ENCODE measurements at places on chromosomes 16 and 17.

DNA sequence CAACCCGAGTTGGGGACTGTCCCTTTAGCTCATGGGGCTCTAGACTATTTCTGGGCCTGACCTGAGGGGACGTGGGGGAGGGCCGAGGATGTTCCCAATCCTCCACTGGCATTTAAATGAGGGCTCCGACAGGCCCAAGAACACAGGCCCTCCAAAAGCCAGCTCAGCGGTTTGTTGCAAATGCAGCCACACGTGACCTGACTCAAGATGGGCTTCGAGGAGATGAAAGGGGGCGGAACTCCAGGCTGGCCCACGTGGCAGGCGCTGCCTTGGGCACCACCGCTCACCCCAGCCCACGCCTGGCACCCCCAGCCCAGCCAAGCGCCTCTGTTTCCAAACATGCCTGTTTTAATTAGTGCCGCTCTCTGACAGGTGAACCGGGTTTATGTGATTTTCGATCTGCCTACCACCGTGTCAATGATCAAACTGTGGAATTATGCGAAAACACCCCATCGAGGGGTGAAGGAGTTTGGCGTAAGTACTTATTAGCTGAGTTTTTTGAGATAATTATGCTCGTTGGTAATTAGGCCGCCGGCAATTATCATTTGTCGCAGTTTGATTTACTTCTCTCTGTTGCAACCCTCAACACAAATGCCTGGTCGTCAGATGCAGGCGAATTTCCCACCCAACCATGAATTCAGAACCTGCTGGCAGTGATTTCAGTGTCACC lies 226.7 kb downstream of the KATNIP start:
- DNase-seq = no peak

DNA sequence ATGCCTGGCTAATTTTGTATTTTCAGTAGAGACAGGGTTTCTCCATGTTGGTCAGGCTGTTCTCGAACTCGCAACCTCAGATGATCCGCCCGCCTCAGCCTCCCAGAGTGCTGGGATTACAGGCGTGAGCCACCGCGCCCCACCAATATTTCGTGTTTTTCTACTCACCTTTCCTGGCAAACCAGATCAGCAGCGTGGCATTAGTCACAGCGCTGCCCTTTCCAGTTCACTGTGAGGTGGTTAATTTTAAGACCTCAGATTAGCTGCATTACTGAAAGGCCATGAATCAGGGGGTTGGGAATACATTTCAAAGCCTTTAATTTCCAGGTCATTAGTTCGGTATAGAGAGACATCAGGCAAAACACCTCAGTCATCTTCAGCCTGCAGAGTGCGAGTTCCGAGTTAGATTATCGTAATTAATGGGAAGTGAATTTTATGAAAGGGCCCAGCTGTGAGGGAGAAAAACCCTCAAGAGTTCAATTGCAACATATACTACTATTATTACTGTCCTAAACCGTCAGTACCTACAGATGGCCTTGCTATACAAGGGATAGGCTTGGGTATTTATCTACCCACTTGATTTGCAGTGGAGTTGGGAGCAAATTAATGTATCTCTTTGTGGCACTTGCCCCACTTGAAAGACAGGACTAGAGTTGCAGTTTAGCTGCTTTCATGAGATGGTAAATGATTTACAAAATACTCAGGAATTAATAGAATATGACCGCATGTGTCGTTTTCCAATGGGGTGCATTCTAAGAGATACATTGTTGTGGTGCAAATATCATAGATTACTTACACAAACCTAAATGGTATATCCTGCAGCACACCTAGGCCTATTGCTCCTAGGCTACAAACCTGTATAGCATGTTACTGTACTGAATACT lies 2.1 kb upstream of the USP32 start:
- DNase-seq = no peak

GRCh38 chr17:66459811-66460270 lies 157.4 kb downstream of the PRKCA start:
- no peak for DNase-seq

DNA sequence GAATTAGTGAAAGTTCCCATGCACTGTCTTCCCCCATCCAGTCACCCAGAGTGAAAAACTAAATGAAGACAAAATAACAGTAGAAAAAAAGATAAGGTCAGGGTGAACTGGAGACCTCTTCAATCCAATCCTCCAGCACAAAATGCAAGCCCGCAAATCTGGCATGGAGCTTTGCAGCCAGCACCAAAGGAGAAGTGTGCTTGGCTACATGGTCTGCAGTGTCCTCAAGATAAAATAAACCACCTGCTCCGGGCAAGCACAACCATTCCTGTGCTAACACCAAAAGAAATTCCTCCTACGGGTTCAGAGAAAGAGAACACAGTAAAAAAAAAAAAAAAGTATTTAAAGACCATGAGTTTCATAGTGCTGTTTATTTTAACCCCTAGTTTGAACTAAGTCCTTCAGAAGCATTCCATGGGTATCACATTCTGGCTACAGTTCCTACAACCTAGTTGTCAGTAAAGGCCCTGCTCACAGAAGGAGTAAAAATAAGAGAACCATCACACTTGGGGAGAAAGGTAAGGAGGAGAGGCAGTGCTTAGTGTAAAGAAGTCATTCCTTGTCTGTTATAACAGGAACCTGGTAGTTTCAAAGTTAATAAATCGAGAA lies 109.1 kb downstream of the GAS7 start:
- no peak for DNase-seq

GRCh38 chr17:43354371-43354770 lies 44.4 kb upstream of the ARL4D start:
- DNase-seq = no peak

- DNase-seq = no peak
Measured at GRCh38 chr16:87644596-87644995, 42.3 kb downstream of the JPH3 start.

- DNase-seq = no peak
Measured at GRCh38 chr16:31876951-31877828, 3.6 kb downstream of the ZNF267 start.

- no peak for DNase-seq
Measured at GRCh38 chr16:2810651-2811050, 6.4 kb upstream of the PRSS21 start.

DNA sequence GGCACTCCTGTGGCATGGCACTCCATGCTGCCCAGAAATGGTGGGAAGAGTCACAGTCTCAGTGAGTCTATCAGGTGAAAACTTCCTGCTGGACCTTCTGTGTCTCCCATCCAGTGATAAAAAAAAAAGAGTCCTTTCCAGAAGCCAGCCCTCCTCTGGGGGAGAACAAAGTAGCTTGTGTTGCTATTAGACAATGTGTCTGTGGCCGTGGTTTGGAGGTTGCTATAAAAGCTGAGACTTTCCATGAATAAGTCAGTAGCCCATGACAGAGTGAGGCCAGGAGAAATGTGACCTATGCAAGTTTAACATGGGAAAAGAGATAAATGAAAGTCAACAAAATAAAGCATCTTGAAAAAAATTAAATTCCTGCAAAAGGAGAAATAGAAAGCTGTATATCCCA lies 250.7 kb upstream of the MON1B start:
- DNase-seq = no peak

GRCh38 chr17:80544655-80545498 lies at the start of gene RPTOR:
Gene RPTOR, plus strand, starts transcription at chr17:80544838. Its CDS starts 792 bp downstream, at chr17:80545630.
- peak; percentile 83 for DNase-seq

GRCh38 chr17:290121-290521 lies 62.5 kb downstream of the RPH3AL start:
- DNase-seq = no peak

GRCh38 chr17:80244871-80245509 lies 15.7 kb upstream of the RNF213 start:
- no peak for DNase-seq

GRCh38 chr17:66415366-66416206 lies 113.2 kb downstream of the PRKCA start:
- no peak for DNase-seq

GRCh38 chr16:12628536-12628935 lies 175.2 kb downstream of the CPPED1 start:
- no peak for DNase-seq

DNA sequence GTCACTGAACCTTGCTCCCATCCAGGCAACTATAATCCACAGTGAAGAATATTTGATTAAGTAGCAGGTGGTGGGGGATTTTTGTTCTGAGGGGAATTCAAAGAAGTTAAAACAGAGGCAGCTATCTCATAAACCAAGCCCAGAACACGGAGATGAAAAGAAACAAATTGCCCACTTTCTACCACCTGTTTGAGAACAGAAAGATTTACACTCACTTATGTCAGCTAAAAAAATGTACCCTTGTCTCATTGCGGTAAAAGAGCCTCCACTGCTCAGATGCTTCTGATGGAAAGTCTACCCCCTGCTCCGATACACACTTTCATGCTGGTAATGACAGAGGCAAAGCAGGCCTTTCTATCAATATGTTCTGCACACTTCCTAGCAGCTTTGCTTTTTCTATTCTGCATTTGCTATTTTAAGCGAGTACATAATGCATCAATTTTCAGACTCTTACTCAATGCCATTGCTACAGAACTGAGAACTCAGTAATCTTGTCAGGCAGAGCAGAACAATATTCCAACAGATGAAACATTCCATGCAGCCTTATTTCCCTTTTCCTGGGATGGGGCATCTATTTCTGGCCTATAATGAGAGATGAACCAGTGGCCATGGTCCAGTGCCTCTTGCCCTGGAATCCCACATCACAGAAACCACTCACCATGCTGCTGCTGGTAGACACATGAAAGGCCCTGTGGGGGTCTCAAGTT lies 29.0 kb downstream of the CDK5R1 start:
- no peak for DNase-seq

GRCh38 chr16:83310816-83311215 lies 497.0 kb upstream of the HSBP1 start:
- DNase-seq = no peak

DNA sequence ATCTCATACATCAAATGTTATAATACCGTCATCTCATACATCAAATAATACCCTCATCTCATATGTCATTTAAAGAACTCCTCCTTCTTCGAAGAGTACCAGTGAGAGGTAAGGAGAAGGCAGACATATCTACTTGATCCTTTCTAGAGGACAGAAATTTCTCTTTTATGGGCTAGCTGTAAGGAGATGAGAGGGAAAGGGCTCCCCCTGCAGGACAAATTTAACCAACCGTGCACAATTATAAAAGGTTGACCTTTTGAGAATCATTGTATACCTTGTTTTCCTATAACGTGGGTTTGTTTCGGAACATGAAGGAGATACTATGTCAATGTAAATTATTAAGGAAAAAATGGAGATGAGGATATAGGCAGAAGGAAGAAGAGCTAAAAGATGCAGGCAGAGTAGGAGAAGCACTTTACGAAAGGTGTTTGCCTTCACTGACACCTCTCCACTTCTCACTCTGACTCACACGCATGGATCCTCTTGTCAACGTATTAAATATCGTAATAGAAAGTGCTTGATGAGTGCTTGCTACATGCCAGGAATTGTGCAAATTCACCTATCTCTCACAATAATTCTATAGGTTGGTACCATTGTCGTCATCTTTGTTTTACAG lies 465.9 kb upstream of the ERCC4 start:
- DNase-seq = no peak

GRCh38 chr16:16025214-16025968 lies 76.0 kb downstream of the ABCC1 start:
- DNase-seq = no peak

- no peak for DNase-seq
Measured at GRCh38 chr16:77014441-77014840, 176.5 kb upstream of the MON1B start.

- no peak for DNase-seq
Measured at GRCh38 chr17:42403150-42403549, 14.9 kb upstream of the STAT3 start.

Measured in activated B cell treated with CpG ODN at 0.5 μM for 24 hours (primary cell).